ENCODE measurements at places on chromosomes 7 and 10. TPM values are rescaled to one million over a fixed set of nuclear protein-coding genes. Genes with fewer than 3 reads are reported as not detected.

DNA sequence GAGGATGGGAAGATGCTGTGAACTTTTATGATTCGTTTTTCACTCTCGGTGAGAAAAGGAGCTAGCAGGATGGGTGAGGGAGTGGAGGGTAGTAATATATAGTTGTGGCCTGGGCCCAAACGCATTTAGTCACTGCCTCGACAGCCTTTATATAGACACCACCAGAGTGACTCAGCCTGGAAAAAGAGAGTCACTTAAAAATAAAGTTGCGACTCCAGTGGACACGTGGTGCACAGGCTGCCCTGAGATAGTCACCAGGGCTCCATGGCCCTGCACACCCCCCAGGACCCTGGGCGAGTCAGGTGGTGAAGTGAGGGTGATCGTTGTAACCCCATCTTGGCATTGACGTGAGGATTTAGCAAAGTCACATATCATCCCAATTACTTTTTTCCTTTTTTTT lies 106.7 kb downstream of the CUX1 start:
- no peaks in the 10 kb centered on the region for H3K27me3 ChIP-seq
- H3K4me1 ChIP-seq: peaks cover 19% of the 10 kb centered on the region
- H3K27ac ChIP-seq: peak overlapping the region; percentile 45
- no peaks in the 10 kb centered on the region for H3K36me3 ChIP-seq
- no peak for DNase-seq

- H3K36me3 ChIP-seq: peaks cover 3% of the 10 kb centered on the region
- H3K27ac ChIP-seq: peak overlapping the region; percentile 95
- H3K27me3 ChIP-seq: no peaks in the 10 kb centered on the region
- peaks cover 47% of the 10 kb centered on the region for H3K4me1 ChIP-seq
Measured at GRCh38 chr7:45027774-45028114, 27.7 kb downstream of the CCM2 start.

DNA sequence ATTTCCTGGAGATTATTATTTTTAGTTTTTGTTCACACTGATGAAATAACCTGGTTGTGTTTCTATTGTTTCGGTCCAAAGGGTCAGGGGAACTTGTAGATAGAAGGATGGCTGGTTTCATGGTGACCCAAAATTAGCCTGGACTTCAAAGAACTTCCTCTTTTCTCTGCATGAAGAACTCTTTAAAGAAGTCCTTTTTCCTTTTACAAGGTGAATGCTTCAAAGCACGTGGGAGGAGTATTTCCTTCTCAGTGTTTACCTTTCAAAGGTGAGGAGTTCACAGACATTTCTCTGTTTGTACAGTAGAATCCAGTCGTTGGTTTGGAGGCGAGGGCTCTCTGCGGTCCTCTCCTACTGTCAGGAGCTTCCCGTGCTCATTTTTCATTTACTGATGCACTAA lies 561.7 kb downstream of the GATA3 start:
- H3K27me3 ChIP-seq: peaks cover 16% of the 10 kb centered on the region
- H3K4me3 ChIP-seq: no peak overlapping the region
- no peak overlapping the region for H3K27ac ChIP-seq

DNA sequence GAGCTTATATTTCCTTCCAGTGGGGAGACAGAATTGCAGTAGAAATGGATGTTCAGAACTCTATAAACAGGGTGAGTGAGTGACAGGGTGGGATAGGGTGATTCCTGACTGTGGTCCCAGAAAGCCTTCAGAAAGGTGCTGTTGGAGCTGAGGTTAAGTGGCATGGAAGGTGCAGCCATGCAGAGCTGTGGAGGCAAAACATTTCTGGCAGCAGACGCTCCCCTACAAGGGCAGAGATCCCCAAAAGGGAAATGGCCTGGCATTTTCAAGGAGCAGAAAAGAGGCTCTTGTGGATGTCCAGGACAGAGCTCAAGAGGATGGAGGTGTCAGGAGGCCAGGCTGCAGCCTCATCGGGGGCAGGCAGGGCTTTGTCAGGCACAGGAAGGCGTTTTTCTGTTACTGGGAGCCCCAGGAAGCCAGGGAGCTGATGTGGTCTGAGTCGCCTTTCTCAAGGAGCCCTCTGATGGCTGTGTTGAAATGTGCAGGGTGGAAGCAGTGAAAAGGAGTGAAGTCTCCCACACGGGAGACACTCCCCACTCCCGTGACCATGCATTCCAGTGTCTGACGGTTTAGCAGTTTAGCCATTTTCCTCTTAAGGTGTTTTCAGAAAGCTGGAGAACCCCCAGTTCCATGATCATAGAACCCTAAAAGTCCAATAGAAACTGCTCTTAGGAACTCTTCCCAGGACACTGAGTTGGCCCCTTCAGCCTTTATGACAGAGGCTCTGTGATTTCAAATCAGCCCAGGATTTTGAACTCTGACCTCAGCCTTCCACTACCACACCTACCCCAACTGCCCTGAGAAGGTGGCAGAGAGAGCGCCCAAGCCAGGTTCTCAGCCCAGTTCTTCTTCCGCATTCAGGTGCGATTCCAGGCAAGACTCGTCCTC lies 96.2 kb downstream of the C10orf105 start:
- H3K36me3 ChIP-seq: no peaks in the 10 kb centered on the region
- peaks cover 36% of the 10 kb centered on the region for H3K27me3 ChIP-seq
- H3K4me3 ChIP-seq: no peak overlapping the region
- H3K4me1 ChIP-seq: peaks cover 3% of the 10 kb centered on the region
- DNase-seq: no peak

DNA sequence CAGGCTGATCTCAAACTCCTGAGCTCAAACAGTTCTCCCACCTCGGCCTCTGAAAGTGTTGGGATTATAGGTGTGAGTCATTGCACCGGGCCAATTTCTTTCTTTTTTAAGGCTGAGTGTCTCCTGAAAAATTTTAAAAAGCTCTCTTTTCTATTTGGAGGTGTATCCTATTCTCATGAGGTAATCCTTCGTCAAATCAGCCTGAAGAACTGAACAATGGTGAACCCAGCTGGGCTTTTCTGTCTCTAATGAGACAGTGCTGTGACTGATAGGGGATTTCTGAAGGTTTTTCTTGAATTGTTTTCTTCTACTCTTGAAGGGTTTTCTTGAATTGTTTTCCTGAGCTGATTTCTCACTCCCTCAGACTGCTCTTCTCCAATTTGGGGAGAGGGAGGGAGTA lies 30.9 kb upstream of the CALU start:
- peaks cover 9% of the 10 kb centered on the region for H3K27me3 ChIP-seq
- H3K4me3 ChIP-seq: no peak overlapping the region
- H3K27ac ChIP-seq: no peak overlapping the region
- peaks cover 4% of the 10 kb centered on the region for H3K4me1 ChIP-seq
- no peaks in the 10 kb centered on the region for H3K36me3 ChIP-seq
- DNase-seq: no peak

SERPINE1 gene
- total RNA-seq: 0.32 TPM

DNA sequence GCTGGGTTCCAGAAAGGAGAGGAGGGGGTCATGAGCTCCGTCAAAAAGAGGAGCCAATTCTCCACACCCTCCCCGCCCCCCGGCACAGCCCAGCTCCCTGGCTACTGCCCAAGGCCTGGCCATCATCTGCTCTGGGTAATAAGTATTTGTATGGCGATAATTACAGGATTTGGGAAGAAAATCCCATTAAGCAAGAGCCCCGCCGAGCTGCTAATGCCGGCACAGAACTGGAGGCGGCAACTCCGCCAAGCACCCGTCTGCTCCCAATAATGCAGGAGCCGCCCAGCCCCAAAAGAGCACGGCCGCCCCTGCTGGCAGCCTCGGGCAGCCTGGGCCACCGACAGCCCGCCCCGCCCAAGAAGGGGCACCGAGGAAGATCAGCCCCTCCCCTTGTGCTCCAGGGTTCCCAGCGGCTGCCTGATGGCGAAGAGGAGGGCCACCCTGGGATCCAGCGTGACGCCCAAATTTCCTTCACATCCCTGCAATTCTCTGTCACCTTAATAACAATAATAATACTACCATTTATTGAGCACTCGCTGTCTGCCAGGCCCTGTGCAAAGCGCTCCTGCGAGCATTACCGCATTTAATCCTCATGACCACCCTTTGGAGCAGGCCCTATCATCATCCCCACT lies 5.9 kb downstream of the SLIT1 start:
- H3K36me3 ChIP-seq: peaks cover 11% of the 10 kb centered on the region
- no peak overlapping the region for H3K4me3 ChIP-seq
- DNase-seq: no peak
- H3K27ac ChIP-seq: no peak overlapping the region

- H3K4me1 ChIP-seq: no peaks in the 10 kb centered on the region
- no peak overlapping the region for H3K27ac ChIP-seq
- no peak for DNase-seq
- H3K27me3 ChIP-seq: peaks cover 6% of the 10 kb centered on the region
Measured at GRCh38 chr10:116565534-116565933, 19.8 kb downstream of the PNLIP start.

GRCh38 chr7:123709525-123709924 lies 39.3 kb downstream of the WASL start:
- H3K36me3 ChIP-seq: peaks cover 13% of the 10 kb centered on the region
- H3K4me3 ChIP-seq: no peak overlapping the region
- H3K27ac ChIP-seq: no peak overlapping the region

DNA sequence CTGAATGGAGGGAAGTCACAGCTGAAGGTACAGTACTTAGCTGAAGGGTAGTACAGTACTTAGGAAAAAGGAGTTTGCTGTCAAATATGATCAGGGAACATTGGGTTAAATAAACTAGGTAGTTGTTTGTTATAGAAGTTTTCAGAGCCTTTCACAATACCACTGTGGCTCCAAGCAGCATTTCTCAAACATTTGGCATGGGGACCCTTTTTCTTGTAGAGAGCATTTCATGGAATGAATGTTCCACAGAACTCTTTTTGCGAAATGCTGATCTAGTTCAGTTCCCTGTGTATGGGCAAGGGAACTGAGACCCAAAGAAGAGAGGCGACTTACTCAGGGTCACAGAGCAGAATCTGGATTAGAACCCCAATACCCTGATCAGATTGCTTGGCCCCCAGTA lies 31.5 kb upstream of the DDX50 start:
- H3K27ac ChIP-seq: no peak overlapping the region
- DNase-seq: no peak
- no peak overlapping the region for H3K4me3 ChIP-seq
- no peaks in the 10 kb centered on the region for H3K36me3 ChIP-seq
- no peaks in the 10 kb centered on the region for H3K27me3 ChIP-seq

DNA sequence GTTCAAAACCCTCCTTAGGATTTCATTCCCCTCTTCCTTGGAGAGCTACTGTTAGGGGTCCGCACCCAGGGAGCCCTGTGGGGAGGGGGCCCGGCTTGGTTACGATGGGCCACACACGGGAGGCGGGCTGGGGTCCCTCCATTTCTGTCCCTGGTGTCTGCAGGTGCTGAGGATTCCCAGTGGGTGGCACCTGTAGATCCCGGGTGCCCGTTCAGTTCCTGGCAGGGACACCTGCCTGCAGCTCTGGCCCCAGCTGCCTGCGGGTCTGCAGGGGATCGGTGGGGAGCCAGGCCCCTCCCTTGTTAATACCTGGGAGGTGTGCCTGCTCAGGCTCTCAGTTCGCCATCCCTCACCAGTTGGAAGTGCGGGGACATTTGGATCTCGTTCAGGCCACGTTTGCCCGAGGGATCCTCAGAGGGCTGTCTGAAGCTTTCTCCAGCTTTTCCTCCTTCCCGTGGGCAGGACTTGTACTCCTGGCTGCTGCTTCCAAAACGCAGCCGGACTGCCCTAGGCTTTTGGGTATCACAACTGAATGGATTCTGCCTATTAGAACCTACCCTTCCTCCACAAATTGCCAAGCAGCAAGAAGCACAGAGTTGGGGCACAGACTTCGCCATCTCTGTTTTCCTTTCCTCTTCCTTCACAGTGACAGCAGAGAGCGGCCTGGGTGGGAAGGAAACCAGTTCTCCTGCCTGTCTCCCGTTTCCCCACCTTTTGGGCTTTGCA lies 22.3 kb upstream of the IL15RA start:
- peaks cover 9% of the 10 kb centered on the region for H3K27me3 ChIP-seq
- H3K27ac ChIP-seq: peak overlapping the region; percentile 77
- no peaks in the 10 kb centered on the region for H3K36me3 ChIP-seq
- H3K4me1 ChIP-seq: peaks cover 13% of the 10 kb centered on the region
- no peak for DNase-seq

DNA sequence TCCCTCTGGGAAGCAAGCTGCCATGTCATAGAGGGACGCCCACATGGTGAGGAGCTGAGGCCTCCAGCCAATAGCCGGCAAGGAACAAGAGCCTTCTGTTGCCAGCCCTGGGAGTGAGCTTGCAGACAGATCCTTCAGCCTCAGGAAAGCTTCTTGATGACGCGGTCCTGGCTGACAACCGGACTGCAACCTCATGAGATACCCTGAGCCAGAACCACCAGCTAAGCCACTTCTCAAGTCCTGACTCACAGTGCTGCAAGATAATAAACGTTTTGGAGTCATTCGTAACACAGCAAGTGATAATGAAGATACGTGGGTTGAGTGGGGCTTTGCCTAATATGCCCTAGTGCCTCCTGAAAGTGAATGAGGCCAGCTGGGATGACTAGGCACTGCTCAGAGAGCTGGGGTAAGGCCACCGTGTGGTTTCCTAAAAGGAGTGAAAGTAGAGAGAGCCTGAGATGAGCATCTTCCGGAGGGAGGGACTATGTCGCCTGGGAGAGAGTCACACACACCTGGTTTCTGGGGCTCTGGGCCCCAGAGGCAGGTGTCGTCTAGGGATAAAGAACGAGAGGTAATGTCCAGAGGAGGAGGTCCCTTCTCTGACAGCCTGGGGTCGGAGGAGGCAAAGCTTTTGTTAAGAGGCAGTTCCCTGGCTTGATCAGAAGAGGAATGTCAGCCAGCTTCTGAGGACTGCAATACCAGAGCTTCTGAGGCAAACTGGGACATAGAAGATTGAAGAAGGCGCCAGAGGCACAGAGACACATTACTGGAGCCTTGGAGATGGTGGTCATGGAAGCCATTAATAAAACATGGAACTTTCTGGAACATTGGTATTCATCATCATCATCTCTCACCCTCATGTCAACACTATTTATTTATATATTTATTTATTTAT lies 53.6 kb downstream of the PYROXD2 start:
- no peak overlapping the region for H3K27ac ChIP-seq
- DNase-seq: no peak
- H3K4me1 ChIP-seq: peaks cover 7% of the 10 kb centered on the region
- H3K4me3 ChIP-seq: peak overlapping the region; percentile 37

DNA sequence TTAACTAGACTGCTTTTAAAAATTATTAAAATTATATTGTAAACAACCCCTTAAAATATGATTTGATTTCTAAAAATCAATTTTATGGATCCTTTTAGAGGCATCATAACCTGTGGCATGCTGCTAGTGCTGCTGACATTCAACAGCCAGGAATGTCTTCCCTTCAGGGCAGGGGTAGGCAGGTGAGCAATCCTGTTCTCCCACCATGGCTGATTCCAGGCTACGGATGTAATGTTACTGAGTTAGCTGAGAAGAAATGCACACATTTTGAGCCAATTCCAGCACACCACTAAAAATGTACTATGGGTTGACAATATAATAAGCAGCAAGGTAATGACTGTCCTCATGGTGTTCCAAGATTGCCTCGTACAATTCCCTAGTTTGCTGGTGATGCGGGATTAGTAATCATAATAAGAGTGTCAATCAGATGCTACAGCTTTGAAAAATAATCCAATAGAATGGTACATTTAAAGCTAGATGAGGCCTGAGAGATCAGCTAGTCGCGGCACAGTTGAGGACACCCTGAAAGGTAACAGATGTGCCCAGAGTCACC lies 108.7 kb upstream of the PRR15 start:
- H3K27me3 ChIP-seq: peaks cover 3% of the 10 kb centered on the region
- no peak for DNase-seq
- no peaks in the 10 kb centered on the region for H3K4me1 ChIP-seq
- no peak overlapping the region for H3K27ac ChIP-seq

ABCB1 gene
- 32.5 TPM for total RNA-seq

- H3K27ac ChIP-seq: no peak overlapping the region
- H3K36me3 ChIP-seq: no peaks in the 10 kb centered on the region
- no peaks in the 10 kb centered on the region for H3K4me1 ChIP-seq
- peaks cover 81% of the 10 kb centered on the region for H3K27me3 ChIP-seq
- DNase-seq: no peak
Measured at GRCh38 chr10:1738950-1739349, 1.6 kb upstream of the ADARB2 start.

Data from T-helper 17 cell (primary cell).